ENCODE measurements at places on chromosomes 3 and 15.

- DNase-seq = no peak
Measured at GRCh38 chr3:52752045-52752660, 18.6 kb downstream of the NEK4 start.

- DNase-seq = no peak
Measured at GRCh38 chr3:141406265-141406664, 38.0 kb downstream of the ZBTB38 start.

- no peak for DNase-seq
Measured at GRCh38 chr3:177495566-177495965, 298.3 kb upstream of the TBL1XR1 start.

DNA sequence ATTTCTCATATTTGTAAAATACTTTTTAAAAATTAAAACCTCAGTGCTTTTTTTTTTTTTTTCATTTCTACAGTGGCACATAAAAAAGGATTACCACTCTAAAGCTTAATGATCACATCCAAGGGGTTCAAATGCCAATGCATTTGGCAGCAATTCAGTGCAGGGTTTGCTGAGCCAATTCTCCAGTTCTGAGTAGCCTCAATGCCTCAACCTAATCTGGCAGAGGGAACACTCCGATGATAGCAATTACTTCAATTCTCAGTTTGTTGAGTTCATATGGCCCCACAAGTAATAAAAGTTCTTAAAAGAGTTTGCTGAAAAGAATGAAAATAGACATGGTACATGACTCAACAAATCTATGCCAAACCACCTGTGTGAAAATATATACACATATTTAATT is 79.3 kb upstream of the RBMS3 start:
- DNase-seq = no peak

- no peak for DNase-seq
Measured at GRCh38 chr3:43081796-43082195, 24.1 kb downstream of the POMGNT2 start.

GRCh38 chr3:31536497-31536896 is 3.8 kb downstream of the STT3B start:
- no peak for DNase-seq

- no peak for DNase-seq
Measured at GRCh38 chr3:173745952-173746682, 348.6 kb downstream of the NLGN1 start.

- DNase-seq = no peak
Measured at GRCh38 chr15:89448825-89449224, 47.6 kb downstream of the RHCG start.

DNA sequence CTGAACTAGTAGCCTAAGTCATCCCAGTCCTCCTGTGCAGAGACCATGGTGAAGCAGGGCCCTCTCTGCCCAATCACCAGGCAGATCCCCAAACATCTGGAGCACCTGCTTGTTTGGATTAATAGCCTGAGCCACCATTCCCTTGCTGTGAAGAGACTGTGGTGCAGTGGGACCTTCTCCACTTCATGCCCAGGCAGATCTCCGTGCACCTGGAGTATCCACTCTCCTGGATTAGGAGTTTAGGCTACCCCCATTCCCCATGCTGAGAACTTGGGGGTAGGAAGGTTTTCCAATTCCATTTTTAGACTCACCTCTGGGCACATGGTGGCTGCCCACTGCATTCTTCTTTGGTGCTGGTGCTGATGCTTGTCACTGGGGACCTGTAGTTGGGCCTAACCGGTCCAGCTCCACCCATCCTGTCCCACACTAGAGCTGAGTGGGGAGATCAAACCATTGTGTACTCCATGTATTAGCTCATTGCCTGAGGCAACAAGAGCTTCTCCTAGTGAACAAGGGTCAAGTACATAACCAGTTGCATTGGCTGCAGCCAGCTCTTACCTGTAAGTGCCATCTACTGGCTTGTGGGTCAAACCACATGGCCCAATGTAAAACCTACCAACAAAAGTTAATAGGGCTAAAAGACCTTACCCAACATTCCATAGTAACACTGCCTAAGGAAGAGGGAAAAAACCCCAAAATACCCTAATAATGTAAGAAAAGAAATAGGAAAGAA is 382.5 kb upstream of the CBLB start:
- no peak for DNase-seq

GRCh38 chr3:81741216-81741615 is 20.2 kb downstream of the GBE1 start:
- no peak for DNase-seq

DNA sequence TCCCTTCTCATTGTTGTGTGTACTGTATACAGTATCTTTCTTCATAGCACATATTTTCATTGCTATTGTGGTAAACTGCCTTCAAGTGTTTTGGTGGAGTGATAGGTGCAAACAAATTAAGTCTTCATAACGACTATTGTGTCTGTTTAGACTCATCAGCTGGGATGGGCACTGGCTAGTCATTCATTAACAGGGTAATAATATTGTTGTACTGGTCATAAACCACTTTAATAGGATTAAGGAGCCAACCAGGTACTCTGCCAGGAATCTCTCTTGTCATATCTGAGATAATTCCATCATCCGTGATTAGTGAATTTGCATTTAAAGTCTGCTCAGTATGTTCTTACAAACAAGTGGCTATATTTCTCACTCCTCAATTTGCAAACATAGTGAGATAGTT is 10.2 kb upstream of the TMEM45A start:
- DNase-seq = no peak

DNA sequence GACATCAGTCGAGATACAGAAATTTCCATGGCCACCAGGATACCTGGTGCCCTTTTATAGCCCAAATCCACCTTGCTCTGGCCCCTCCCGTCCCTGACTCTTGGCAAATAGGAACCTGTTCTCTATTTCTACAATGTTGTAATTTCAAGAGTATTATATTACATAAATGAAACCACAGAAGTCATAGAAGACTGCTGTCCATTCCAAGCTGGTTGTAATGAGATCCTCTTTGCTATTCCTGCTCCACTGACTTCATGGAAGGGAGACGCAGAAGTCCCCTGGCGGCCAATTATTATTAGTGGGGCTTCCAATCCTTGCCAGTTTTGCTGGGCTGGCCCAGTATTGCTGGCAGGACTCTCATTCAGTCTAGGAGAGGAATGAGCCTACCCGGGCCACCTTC is 26.6 kb downstream of the DCP1A start:
- DNase-seq = no peak
